ENCODE measurements at places on chromosomes 11 and 22.

DNA sequence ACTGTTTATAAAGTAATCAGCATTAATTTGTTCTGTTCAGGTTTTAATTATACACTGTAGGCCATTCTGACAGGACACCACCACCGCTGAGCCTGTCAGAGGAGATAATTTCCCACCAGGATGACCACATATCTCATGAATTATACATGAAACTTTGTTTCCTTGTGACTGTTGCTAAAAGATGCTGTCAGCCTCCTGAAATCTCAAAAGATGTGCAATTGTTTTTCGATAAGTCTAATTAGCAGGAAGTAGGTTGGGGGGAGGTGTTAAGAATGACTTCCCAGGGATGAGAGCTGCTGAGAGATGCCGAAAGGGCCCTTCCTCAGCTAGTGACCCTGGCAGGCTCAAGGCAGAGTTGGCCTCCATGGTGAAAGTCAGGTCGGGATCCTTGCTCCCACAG is 485.4 kb downstream of the SOX6 start:
- no peak for DNase-seq

DNA sequence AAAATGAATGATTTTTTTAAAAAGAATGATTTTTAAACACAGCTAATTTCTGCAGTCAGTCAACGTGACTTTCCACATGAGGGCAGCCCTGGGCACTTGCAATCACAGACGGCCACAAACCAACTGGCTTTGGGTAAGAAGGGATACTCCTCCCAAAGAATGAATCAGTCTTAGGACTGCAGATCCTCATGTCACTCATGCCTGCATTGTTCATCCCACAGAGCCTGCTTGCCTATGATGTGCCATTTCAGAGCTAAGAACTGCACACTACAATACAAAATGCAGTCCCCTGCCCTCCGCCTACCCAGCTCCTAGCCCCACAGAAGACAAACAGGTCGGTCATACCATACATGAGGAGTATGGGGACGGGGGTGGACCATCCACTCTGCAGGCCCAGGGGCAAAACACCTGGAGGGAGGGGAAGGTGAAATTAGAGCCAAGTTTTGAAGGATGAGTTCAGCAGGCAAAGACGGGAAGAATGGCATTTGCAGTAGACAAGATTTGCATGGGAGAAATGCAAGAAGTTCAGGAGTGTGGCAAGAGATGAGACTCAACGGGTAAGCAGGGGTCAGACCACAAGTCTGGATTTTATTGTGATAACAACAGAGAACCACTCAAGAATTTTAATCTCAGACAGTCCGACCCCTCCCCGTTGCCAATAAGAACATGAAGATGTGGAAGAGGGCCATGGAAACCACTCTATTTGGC is 24.7 kb downstream of the PACSIN2 start:
- DNase-seq = no peak

DNA sequence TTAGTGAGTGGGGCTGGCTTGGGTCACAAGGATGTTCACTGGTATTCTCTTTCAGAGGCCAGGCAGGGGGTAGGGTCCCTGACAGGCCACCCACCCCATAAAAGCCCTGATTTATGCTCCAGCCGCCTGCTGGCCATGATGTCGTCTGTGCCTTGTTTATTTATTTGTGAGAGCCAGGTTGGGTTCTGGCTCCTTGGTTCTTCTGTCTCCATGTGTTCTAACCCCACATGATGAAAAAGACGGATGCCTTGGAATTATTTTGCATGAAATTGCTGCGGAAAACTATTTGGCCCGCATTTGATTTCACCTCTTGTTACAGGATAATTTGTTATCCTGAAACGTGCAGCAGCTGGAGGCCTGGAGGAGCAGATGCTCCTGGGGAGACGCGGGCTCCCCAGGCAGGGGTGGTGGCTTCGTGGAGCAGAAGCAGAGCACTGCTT is 46.3 kb upstream of the WNT11 start:
- no peak for DNase-seq

DNA sequence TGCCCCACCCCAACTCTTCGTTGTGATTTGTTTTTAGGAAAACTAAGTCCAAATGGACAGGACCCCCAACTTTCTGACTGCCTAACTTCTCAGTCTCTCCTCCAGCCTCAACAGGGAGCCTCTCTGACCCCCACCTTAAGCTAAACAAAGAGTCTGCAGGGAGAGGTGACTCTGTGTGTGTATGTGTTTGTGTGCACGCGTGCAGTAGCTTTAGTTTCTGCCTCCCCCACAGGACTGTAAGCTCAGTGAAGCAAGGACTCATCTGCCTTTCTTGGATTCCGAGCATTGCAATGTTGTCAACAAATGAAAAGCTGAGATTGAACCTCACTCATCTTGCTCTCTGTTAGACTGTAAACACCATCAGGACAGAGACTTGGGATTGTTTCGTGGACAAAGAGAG is 7.9 kb downstream of the SNAP29 start:
- no peak for DNase-seq

GRCh38 chr11:87493516-87493915 is 455.8 kb downstream of the TMEM135 start:
- no peak for DNase-seq

GRCh38 chr22:25546751-25547150 is 17.7 kb upstream of the GRK3 start:
- no peak for DNase-seq

- DNase-seq = no peak
Measured at GRCh38 chr11:6630632-6631291, 11.5 kb upstream of the TPP1 start.

DNA sequence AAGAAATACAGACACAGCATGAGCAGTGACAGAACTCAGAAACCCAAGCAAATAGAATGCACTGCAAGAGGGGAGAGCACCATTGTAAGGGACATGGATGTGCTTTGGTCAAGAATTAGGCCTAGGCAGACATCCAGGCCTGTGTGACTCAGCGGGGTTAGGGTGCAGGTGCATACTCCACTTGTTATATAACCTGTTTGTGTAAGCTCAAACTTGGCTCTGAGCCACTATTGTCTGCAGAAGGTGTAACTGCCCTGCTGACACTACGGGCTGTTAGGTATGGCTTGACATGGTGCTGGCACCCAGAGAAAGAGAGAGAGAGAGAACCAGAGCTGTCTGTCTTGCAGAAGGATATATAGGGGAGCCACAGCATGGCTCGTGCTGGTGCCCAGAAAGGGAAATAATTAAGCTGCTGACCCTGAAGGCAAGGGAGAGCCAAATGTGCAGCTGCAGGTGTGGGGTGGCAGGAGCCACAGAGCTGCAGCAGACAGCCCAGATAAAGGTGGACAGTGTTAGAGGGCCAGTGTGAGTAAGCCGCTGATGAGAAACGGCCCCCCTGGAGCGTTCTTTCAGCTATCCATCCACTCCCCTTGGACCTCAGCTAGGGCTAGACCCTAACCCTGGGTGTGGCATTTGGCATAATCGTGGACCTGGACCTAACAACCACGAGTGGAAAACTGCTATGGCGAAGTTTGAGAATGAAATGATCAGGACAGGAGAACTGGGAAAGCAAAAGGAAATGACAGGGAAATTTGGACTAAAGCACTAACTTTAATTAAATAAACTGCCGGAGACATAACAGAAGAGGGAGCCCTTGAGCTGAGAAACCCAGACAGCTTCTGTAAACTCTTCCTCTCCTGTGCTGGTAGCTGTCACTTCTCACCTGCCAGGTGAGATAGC is 253.0 kb upstream of the CCDC179 start:
- DNase-seq = no peak

GRCh38 chr22:46355996-46356471 is 20.5 kb downstream of the TRMU start:
- no peak for DNase-seq

- DNase-seq = no peak
Measured at GRCh38 chr22:20175597-20175900, 24.7 kb upstream of the CCDC188 start.

- DNase-seq = no peak
Measured at GRCh38 chr11:4092026-4092425, 2.6 kb upstream of the RRM1 start.

GRCh38 chr11:74714904-74715303 is 16.3 kb downstream of the CHRDL2 start:
- DNase-seq = no peak

GRCh38 chr11:60867871-60868681 is 734 bp downstream of the ZP1 start:
- no peak for DNase-seq
